CD4-positive, CD25-positive, alpha-beta regulatory T cell (primary cell): ENCODE measurements at places on chromosomes 2 and 18. TPM values are rescaled to one million over a fixed set of nuclear protein-coding genes. Genes with fewer than 3 reads are reported as not detected.

- no peaks in the 10 kb centered on the region for H3K27me3 ChIP-seq
- H3K4me1 ChIP-seq = peaks cover 16% of the 10 kb centered on the region
- no peaks in the 10 kb centered on the region for H3K36me3 ChIP-seq
- peak overlapping the region; percentile 71 for H3K27ac ChIP-seq
- no peak for DNase-seq
These were observed 652 bp downstream of the GCA start for GRCh38 chr2:162344617-162344950.

GRCh38 chr2:1947316-1947715 is 203.0 kb upstream of the PXDN start:
- no peaks in the 10 kb centered on the region for H3K27me3 ChIP-seq
- H3K4me1 ChIP-seq = no peaks in the 10 kb centered on the region
- no peaks in the 10 kb centered on the region for H3K36me3 ChIP-seq

- H3K36me3 ChIP-seq = no peaks in the 10 kb centered on the region
- peak; percentile 14 for DNase-seq
- H3K27me3 ChIP-seq = no peaks in the 10 kb centered on the region
- H3K27ac ChIP-seq = peak overlapping the region; percentile 95
- H3K4me1 ChIP-seq = peaks cover 44% of the 10 kb centered on the region
These were observed 1.7 kb downstream of the FOSL2 start for GRCh38 chr2:28394331-28394877.

DNA sequence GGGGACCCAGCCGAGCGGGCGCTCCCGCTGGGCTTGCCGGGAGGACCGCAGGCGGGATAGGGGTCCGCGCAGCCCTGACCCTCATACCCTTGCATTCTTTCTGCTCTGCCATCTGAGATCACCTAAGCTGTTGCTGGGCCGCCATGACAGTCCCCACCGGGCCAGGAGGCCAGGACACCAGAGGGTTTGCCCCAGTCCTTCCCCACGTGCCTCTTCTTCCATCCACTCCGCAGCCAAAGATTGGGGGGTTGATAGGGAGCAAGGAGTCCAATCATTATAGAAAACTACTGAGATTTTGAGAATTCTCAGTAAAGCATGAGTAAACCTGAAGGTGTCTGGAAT is 453 bp upstream of the GRB14 start:
- H3K4me3 ChIP-seq = no peak overlapping the region
- no peaks in the 10 kb centered on the region for H3K36me3 ChIP-seq
- no peak for DNase-seq
- H3K27me3 ChIP-seq = peaks cover 1% of the 10 kb centered on the region
- H3K27ac ChIP-seq = no peak overlapping the region

GRCh38 chr2:210792000-210792399 is 235.6 kb downstream of the CPS1 start:
- no peaks in the 10 kb centered on the region for H3K36me3 ChIP-seq
- no peaks in the 10 kb centered on the region for H3K4me1 ChIP-seq
- no peak overlapping the region for H3K4me3 ChIP-seq
- H3K27me3 ChIP-seq = no peaks in the 10 kb centered on the region

DNA sequence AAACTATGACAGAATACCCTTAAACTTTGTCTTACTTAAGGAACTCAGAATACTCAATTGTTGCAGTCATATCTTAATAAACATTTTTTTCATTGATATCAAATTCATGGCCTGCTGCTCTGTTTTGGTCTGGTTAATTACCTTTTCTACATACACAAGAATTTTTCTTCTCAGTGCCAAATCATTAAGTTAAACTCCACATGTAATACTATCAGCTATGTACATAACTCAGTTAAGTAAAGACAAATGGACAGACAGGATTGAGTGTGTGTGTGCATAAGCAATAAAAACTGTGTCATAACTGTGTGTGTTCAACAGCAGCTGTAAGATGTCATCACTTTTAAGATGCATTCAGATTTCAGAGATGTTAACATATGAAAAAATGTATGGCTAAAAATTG is 34.4 kb downstream of the VRK2 start:
- no peak overlapping the region for H3K4me3 ChIP-seq
- H3K27ac ChIP-seq = no peak overlapping the region
- no peak for DNase-seq
- no peaks in the 10 kb centered on the region for H3K27me3 ChIP-seq
- H3K36me3 ChIP-seq = no peaks in the 10 kb centered on the region

- DNase-seq = no peak
- H3K27ac ChIP-seq = no peak overlapping the region
- no peaks in the 10 kb centered on the region for H3K4me1 ChIP-seq
- no peaks in the 10 kb centered on the region for H3K27me3 ChIP-seq
- no peaks in the 10 kb centered on the region for H3K36me3 ChIP-seq
These were observed 108.4 kb upstream of the COPS8 start for GRCh38 chr2:236977063-236977851.

GRCh38 chr2:120209427-120210269 is 13.6 kb downstream of the TMEM185B start:
- H3K27ac ChIP-seq = no peak overlapping the region
- no peaks in the 10 kb centered on the region for H3K27me3 ChIP-seq
- no peak overlapping the region for H3K4me3 ChIP-seq
- no peak for DNase-seq

SLC20A1 gene
- polyA plus RNA-seq = 24.9 TPM
